Renal pelvis (tissue), 12 donors: ENCODE measurements at places on chromosomes 1 and 21.

DNA sequence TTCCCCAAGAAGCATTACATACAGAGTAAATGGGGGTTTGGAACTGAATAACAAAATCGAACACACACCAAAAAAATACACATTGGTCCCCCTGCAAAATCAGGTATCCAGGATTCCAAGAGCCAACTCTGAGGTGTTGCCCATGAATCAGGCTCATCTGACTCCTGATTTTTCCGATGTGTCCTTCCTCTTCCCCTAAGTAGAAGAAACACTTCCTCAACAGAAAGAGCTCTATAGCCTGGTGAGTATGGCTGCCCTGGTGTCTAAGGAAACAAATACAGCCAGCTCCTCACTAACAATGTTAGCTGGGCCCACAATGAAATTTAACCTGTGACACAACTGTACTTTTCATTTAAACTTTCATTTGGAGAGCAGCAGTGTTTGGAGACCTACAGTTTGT is 33.6 kb downstream of the ERI3 start:
- no peak for DNase-seq

- no peak for DNase-seq
Measured at GRCh38 chr21:42746593-42747275, 93.3 kb downstream of the PDE9A start.

DNA sequence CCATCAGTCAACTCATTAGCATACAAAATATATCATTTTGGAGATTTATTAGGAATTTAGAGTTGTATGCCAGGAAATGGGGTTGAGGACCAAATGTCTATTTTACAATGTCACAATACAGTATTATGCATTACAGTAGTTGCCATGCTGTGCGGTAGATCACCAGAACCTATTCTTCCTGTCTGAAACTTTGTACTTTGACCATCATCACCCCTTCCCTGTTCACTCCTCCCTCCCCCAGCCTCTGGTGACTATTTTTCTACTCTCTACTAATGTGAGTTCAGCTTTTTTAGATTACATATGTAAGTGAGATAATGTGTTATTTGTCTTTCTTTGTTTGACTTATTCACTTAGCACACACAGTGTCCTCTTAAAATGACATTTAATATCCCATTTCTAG is 50.8 kb downstream of the PTBP2 start:
- DNase-seq: no peak

- DNase-seq: no peak
Measured at GRCh38 chr1:27106561-27107323, 48.2 kb downstream of the SLC9A1 start.

DNA sequence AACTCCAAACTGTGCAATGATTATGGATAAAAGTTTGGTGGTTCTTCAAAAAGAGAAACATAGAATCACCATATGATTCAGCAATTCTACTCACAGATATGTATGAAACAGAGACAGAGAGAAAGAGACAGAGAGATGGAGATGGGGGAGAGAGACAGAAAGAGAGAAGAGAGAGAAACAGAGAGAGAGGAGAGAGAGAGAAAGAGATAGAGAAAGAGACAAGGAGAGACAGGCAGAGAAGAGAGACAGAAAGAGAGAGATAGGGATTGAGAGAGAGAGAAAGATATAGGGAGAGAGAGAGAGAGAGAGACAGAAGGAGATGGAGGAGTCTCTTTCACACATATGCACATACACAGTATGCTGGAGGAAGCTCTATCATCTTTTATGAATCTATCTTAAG is 87.8 kb downstream of the DISC1 start:
- no peak for DNase-seq

GRCh38 chr1:17355898-17356297 is 16.1 kb upstream of the PADI6 start:
- no peak for DNase-seq

DNA sequence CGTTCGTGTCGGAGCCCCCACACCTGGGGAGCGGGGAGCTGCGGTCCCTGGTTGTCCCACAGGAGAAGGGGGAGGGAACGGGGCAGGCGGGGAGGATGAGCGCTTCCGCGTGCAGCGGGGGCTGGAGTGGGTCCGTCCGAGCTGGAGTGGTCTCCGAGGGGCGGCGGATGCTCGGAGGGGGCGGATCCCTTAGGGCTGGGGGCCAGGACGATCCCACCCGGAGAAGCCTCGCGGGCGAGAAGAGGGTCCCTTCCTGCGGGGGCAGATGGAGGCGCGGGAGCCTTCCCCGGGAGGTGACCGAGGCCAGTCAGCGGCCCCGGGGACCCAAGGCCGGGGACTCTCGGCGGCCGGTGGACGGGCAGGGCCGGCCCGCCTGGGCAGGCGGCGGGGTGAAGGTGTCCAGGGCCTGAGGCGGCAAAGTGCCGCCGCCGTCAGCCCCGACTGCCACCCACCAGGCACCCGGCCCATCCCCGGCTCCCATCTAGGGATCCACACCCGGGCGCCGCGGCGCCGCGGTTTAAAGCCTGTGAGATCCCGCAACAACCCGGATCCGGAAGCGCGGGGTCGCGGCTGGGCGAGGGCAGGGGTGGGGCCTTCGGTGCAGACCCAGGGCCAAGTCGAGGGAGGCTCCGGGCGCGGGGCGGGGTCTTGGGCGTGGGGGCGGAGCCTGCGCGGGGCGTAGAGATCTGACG is 5.3 kb upstream of the CCDC27 start:
- DNase-seq: peak; percentile 74

GRCh38 chr1:100051893-100052292 is 80.8 kb downstream of the SASS6 start:
- DNase-seq: no peak

- DNase-seq: no peak
Measured at GRCh38 chr1:201463071-201463552, 5.9 kb downstream of the PHLDA3 start.

- DNase-seq: no peak
Measured at GRCh38 chr1:229691362-229691761, 65.3 kb downstream of the URB2 start.

DNA sequence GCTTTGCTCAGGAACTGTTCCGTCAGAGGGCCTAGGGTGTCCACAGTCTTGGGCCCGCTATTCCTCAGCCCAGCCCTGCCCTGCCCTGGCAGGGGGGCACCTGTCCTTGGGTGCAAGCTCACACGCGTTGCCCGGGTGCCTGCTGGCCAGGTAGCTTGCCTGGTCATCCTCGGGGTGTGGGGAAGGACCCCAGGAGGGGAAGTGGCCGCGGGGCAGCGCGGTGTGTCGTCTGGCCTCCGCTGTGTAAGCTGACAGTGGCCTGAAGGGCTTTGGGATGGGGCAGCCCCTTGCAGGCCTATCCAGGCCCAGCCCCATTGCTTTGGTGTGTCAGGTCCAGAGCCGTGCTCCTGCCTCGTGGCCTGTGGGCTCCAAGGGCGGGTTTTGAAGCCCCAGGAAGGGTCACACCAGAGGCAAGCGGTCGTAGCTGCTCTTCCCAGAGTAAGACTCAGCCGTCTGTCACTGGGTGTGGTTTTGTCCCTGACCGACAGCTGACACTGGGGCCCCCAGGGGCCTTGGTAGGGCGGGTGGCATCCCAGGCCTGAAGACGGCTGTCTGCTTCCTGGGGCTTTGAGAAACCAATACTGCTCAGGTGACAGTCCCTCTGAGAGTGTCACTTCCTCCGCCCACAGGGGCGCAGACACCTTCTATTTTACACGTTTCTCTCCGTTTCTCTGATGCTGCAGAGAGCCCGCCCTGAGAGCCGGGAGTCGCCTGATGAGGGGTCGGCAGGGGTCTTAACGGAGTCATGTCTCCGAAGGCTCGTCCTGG is 72.1 kb downstream of the SKI start:
- DNase-seq: no peak

- DNase-seq: no peak
Measured at GRCh38 chr1:164790081-164790480, 231.1 kb downstream of the PBX1 start.

GRCh38 chr1:203069030-203069747 is 16.6 kb downstream of the MYOG start:
- peak; percentile 76 for DNase-seq

DNA sequence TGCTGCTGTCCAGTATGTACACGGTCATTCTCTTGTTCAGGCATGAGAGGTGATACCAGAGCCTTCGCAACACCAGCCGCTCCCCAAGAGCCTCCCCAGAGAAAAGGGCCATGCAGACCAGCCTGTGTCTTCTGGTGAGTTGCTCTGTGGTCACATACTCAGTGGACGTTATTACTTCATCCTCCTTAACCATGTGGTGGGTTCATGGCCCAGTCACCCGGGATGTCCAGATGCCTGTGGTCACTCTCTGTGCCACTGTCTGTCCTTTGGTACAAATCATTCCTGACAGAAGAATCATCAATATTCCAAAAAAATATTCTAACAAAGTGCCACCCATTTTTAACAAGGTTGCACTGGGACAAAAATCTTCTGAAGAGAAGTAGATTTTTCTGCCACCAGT is 8.8 kb upstream of the ZNF124 start:
- DNase-seq: no peak

DNA sequence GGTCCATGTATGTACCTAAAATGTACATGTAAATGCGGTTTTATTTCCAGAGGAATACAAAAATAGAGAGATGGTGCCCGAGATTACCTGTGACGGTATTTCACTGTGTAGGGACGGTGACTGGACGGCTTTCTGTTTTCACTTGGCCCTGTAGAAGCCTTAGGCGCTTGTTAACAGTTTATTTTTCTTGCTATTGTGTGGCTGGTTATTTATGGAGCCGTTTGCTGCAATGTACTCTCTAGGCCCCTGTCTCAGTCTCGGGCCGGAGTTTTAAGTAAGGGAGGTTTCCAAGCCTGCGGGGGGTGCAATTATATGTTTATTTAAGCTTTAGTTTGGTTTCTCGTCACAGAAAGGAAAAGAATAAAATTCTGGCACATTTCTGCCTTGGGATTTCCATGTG is 413 bp downstream of the EFCAB7 start:
- no peak for DNase-seq

GRCh38 chr1:28056129-28056925 is 32.1 kb downstream of the EYA3 start:
- peak; percentile 26 for DNase-seq

GRCh38 chr1:31934706-31935629 is 3.2 kb downstream of the PTP4A2 start:
- DNase-seq: no peak

DNA sequence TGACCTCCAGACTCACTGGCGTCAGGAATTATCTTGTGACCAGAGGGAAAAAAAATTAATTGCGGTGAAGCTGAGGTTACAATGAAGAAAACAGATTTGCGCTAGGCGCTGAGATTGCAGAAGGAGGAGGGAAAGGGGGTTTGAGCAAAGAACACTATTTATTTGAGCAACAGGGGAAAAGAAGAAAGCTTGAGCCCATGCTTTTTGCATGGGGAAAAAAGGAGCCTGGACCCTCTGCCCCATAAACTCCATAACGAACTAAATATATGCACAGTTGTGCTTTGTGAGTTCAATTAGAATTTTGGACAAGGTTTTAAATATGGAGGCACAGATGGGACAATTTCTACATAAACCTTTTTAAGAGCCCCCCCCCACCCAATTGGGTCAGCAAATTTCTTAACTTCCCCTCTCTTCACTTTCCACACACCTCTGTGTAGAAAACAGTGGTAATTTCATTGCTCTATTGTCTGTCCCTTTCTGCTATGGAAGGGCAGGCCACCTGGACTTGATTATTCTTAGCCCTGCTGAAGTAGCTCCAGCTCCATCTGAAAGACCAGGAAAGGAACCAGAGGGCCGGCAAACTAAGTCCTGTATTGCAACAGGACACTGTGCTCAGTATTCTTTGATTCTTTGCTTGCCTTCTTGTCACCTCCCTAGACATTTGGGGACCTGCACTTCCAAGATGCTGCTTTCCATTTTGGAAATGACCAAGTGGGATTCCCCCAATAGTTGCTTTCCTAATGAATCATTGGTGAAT is 862 bp upstream of the ID3 start:
- no peak for DNase-seq

DNA sequence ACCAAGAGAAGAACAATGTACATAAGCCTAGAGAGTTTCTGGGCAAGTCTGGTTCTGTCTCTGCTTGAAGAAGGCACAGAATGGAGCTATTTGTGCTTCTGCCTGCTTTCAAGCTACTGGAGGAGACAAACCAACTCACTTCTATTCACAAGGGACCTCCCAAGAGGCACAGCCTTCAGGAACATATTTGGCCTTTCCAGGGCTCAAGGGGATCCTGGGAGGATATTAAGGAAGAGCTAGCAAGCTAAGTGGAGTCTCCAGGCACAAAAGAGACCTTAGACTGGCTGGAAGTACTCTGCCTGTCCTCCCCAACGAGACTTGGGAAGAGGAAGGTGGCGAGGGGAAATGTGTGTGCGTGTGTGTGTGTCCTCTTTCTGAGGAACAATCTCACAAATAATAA is at the start of gene OR6Y1:
TSS of gene OR6Y1 (minus strand) at position 54 of the 400 bp plus-strand sequence. CDS start 6,300 bp downstream, outside the sequence.
- DNase-seq: no peak

DNA sequence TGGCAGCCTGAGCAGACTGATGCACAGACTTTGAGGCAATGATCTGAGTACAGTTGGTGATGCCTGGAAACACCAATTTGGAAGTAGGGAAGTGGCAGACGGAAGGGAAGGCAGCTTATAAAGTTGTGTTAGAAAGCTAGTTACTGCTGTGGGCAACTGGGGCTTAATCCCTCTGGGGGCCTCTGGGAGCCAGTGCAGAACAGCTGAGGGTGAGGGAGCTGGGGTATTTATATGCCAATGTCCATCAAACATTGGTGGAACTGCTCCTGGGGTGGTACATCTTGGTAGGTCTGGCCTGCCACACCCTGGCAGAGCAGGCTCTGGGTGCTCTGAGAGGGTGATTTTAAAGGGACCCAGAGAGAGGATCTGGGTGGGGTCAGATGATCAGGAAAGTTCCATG is 28.1 kb downstream of the TNFRSF8 start:
- DNase-seq: no peak

DNA sequence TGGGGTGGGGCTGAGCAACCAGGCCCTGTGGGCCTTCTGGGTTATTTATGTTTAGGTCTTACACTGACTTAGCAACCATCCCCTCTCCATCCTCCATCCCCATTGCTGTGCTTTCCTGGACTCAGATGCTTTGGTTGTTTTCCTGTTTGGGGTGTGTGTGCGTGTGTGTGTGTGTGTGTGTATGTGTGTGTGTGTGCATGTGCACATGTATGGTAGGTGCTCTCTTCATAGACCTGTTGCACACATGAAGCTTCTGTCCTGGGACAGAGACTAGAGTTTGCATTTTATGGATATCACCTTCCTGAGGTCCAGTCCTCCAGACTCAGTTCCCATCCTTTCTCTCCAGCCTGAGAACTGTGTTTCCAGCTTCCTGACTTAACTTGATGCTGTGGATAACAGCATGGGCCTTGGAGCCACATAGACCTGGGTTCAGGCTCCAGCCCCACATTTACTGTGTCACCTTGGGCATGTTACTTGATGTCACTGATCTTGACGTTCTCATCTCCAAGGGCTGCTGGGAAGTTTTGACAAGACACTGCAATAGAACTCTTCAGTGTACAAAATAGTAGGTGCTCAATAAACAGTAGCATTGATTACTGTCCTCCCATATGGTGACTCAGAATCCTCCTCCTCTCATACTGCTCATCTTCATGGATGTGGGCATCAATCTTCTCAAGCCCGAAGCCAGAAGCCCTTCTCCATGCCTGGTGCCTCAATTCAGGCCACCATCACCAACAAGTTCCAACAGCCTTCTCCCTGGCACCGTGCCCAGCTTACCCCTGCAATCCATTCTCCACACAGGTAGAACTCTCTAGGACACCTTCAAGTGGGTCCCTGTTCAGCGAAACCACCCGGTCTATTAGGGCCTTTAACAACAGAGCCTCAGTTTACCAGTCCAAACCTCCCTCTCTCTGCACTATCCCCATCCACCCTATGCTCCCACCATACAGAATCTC is 181.8 kb upstream of the EDN2 start:
- DNase-seq: no peak

- DNase-seq: no peak
Measured at GRCh38 chr1:113983826-113984225, 4.6 kb downstream of the OLFML3 start.
